T-helper 17 cell (primary cell): ENCODE measurements at places on chromosomes 7 and 10. TPM values are rescaled to one million over a fixed set of nuclear protein-coding genes. Genes with fewer than 3 reads are reported as not detected.

DNA sequence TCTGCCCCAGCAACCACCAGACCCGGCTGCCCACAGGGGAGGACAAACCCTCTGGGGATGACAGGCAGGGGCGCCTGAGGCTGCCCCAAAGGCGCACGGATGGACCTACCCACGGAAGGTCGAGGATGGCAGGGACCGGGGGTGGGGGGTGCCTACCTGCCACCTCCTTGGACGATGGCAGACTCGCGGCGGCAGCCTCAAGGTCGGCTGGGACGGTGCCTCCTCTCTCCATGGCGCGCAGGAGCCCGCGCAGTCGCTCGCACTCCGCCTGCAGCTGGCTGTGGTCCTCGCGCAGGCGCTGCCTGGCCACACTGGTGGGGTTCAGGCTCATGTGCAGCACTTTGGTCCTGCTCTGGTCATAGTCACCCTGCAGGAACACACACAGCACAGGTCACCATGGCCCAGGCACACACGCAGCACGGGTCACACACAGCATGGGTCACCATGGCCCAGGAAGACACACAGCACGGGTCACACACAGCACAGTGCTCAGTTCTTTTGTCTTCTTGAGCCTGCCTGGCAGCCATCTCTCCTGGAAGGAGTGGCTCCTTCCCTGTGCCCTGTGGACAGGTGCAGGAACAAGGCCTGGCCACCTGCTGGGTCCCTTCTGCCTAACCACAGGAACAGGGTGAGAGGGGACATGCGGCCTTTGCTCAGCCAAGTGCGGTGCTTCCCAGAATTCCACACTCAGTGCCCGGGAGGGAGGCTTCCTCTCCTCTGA is 266.6 kb downstream of the ELFN1 start:
- DNase-seq = no peak

RBM20 gene
- not detected for total RNA-seq

DNA sequence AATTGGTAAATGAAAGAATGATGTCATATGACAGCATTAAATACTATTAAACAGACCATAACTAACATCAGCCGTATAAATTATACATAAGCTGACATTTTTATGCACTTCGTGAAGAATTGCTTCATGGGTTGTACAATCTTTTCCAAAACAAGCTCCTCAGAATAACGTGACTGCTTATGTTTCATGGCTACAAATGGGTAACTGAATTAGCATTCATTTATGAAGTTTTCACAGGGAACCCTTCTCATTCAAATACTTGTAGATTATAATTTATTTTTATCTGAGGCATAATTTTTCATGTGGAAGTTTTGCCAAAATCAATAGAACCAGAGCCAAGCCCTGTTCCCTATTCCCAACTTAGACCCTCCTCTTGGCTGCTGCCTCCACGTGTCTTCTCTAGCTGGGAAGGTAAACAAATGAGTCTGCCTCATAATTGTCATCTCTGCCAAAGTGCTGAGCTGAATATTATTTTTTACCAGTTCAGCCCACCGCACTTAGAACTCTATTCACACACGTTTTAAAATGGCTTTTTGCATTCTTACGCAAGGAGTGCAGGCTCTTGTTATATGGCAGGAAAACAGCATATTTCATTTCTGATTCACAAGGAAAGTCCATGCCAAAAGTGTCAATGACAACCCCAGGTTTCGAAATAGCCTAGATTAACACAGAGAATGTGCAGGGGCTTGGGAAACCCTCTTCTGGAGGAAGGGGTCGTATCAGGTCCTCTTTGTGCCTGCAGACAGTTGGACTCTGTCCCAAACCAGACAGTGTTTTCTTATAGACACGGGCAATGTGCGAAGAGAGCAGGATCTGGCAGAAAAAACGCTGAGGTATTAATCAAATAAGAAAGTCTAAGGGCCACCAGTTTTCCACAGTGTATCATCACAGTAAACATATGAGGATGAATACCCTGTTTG is 370.7 kb upstream of the MGMT start:
- DNase-seq = no peak

DNA sequence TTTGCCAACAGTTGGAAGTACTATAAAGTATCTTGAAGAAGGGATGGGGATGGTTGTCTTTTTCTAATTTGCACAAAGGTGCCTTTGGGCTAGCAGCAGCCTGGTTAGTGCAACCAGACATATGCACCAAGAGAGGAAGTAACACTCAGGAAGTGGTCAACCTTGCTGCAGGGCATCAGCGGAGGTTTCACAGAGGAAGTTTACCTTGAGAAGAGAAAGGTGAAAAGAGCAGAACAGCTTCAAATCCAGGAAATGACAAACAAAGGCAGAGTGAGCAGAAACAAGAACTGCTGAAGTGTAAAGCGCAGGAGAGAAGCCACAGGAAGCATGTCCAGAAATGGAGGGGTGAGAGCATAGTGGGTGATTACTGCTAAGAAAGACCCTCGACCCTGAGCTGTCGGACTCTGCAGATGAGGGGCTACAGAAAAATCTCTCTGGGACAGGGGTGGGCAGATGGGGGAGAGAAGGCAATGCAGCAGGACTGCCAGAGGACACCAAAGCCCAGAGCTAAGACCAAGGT is 66.9 kb downstream of the STK17A start:
- peak; percentile 55 for DNase-seq

MSMB gene
- total RNA-seq = not detected

- no peak for DNase-seq
These were observed 18.5 kb upstream of the FOXL3 start for GRCh38 chr7:271266-272107.

DNA sequence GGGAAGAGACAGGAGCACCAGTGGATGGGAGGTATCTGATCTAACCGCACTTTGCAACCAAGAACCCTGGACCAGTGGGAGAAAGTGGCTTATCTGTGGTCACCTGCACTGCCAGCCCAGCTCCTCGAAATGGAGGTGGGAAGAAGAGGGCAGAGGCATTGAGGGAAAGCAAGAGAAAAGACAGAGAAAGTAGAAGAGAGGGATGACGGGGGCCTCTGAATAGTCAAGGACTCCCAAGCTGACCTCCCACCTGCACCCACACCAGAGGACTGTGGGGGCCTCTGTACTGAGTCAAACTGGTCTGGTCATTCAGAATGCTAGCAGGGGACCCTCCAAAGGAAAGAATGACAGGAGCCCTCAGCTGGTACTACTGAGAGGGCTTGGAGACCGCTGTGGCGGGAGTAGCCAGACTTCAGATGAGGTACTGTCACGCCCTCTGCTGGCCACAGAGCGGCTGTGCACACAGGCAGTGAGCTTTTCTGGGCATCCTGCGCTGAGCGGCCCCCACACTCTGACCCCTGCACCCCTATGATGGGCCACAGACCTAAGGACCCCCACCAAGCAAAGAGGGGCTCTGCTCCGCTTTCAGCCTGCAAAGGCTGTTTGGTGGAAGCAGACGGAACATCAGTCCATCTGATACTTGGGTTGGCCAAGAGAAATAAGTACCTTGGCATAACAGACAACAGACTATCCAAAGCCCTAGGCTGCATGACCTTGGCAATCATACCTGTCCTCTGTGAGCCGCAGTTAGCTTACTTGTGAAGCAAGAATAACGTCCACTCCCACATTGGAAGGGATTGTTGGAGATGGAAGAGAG is 112.9 kb downstream of the COL13A1 start:
- peak; percentile 22 for DNase-seq

OR2A42 gene
- total RNA-seq = 0.07 TPM

DNA sequence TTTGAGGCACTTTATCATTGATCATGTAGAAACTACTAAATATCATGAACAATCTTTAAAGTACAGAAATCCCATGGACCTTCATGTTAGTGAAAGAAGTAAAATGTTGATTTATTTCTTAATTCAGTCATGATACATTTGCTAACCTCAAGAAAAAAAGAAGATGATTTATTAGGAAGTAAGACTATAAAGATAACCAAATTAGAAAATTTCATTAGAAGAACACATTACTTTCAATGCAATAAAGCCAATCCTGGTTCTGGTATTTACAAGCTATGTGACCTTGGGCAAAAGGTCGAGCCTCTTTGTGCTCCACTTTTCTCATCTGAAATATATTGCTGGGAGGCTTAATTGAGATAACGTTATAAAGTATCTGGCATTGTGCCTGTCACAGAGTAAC is 365.0 kb downstream of the KIF20B start:
- no peak for DNase-seq

GRCh38 chr7:72265071-72265904 is 146.8 kb downstream of the CALN1 start:
- DNase-seq = no peak

DNA sequence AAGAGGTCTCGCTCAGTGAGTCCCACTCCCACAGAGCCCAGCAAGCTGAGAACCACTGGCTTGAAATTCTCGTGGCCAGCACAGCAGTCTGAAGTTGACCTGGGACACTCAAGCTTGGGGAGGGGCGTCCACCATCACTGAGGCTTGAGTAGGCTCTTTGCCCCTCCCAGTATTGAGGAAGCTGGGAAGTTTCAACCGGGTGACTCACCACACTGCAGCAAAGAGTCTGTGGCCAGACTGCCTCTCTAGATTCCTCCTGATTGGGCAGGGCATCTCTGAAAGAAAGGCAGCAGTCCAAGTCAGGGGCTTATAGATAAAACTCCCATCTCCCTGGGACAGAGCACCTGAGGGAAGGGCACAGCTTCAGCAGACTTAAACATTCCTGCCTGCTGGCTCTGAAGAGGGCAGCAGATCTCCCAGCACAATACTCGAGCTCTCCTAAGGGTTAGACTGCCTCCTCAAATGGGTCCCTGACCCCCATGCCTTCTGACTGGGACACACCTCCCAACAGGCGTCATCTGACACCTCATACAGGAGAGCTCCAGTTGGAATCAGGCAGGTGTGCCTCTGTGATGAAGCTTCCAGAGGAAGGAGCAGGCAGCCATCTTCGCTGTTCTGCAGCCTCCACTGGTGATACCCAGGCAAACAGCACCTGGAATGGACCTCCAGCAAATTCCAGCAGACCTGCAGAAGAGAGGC is 970.9 kb upstream of the LRRN3 start:
- DNase-seq = no peak

GRCh38 chr7:41199136-41199535 is 503.8 kb downstream of the INHBA start:
- DNase-seq = no peak

DNA sequence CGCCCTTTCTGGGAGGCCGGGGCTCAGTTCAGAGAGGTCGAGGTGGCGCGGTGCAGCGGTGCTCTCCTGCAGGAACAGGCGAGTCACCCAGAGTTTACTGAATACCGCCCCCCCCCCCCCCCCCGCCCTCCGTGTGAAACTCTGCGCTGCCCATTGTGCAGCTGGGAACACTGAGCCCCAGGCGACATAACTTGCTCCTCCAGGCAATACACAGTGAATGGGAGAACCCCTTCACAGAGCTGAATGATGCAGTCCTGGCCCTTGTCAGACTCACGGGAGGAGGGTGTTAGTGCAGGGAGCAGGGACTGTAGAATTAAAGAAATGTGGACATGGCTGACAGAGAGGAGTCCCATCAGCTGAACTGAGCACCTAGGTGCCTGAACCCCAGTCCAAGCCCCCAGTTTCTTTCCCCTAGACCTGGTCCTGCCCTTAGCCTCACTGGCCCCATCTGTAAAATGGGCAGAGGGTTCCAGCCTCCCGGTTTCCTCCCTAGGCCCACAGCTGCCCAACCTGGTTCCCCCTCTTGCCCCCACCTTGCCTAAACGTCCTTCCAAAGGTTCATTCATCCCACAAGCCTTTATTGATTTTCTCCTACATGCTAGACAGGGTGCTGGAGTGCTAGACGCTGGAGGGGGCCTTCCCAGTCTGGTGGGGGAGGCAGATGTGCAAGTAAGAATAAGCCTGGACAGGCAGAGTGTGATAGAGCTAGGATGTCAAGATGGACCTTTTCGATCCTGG is 869 bp upstream of the LOXL4 start:
- DNase-seq = no peak

PTN gene
- total RNA-seq = not detected

CH25H gene
- 0.44 TPM for total RNA-seq

GRCh38 chr7:158110034-158110590 is 477.5 kb downstream of the PTPRN2 start:
- DNase-seq = no peak

GRCh38 chr10:106660550-106660949 is 504.0 kb downstream of the SORCS1 start:
- DNase-seq = no peak

GRCh38 chr10:71281646-71282322 is 37.3 kb upstream of the SLC29A3 start:
- DNase-seq = no peak

DNA sequence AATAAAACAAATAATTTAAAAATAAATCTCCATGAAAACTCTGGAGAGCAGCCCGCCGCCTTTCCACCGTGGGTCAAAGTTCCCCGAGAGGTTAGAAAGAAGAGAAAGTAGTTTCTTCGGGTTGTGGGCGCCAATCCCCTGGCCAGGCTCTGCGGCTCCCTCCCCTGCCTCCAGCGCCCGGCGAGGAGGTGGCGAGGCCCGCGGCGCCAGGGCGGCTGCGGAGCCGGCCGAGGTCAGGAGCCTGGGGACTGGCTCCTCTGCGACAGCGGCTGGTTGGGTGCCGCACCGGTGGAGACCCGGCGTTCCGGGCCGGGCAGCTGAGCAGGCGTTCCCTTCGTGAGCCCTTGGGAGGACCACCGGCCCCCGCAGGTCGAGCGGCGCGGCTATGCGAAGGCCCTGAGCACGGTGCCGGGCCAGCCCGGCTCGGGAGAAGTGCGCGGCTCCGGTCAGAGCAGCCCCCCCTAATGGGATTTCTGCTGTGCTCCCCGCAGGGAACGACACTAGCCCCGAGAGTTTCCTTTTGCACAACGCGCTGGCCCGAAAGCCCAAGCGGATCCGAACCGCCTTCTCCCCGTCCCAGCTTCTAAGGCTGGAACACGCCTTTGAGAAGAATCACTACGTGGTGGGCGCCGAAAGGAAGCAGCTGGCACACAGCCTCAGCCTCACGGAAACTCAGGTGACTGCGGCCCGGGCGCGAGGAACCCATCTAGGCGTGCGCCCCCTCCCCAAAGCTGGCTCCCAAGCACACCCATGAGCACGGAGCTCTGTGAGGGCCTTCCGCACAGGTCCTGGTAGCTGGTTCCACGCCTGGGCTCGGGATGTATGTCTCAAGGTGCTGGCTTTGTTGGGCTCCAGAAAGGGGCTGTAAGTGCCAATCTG is 2.8 kb downstream of the EMX2 start:
- DNase-seq = no peak

DNA sequence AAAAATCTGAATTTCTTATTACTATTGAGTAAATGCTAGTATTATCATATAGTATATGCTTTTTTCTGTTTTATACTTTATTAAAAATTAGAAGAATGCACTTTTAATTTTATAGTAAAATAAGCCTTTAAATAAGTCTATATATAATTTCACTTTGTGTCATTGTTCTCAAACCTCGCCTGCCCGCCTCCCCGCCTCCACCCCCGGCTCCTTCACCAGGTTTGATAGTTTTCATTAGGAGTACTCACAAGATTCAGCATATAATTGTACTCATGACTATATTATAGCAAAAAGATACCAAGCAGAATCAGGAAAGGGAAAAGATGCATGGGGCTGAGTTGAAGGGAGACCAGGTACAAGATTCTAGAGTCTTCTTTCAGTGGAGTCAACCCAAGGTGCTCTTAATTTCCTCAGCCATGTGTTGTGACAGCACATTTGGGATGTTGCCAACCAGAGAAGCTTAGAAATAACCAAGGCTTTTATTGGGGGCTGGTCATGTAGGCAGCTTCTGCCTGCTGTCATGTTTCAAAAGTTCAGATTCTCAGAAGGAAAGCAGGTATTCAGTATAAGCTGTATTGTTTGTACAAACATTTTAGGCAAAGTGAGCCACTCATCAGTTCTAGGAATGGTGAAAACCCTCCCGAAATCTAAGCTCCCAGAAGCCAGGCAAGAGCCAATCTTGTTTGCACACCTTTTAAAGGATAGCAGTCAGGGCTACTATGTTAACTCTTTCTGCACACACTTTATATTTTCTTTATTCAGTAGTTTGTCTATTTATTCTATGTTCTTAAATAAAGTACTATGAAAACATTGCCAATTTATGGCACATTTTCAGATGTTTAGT is 12.3 kb downstream of the NHLRC2 start:
- DNase-seq = no peak

- DNase-seq = no peak
These were observed 190.1 kb downstream of the LRRTM3 start for GRCh38 chr10:67115972-67116371.
